DMS53 (cell line): ENCODE measurements at places on chromosomes 11 and 22.
A peak's percentile ranks its signal among the peaks of the same experiment; 100 is the strongest.

- no peak for DNase-seq
Measured at GRCh38 chr11:46243796-46244109, 33.7 kb upstream of the CREB3L1 start.

GRCh38 chr11:60933416-60934123 lies 9.3 kb downstream of the TMEM132A start:
- no peak for DNase-seq

GRCh38 chr11:117792992-117793391 lies 4.0 kb downstream of the DSCAML1 start:
- peak; percentile 30 for DNase-seq

DNA sequence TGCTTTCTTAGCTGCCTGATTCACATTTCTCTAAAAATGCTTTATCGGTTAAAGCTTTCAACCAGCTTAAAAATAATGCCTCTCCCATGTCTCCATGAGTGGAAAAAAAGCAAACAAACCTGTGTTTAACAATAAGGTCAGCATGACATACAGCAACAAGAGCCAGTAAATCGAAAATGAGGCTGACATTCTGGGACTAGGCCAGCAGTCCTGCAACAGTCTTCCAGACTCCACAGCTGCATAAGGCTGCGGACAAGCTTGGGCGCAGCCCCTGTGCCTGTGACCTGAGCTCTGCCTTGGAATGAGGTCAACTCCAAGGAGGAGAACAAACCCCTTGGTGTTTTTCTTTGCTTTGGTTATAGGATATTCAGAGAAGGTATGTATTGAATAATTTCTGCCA lies 95.5 kb downstream of the PGR start:
- peak; percentile 73 for DNase-seq

GRCh38 chr11:15213471-15214231 lies 98.9 kb downstream of the INSC start:
- no peak for DNase-seq

DNA sequence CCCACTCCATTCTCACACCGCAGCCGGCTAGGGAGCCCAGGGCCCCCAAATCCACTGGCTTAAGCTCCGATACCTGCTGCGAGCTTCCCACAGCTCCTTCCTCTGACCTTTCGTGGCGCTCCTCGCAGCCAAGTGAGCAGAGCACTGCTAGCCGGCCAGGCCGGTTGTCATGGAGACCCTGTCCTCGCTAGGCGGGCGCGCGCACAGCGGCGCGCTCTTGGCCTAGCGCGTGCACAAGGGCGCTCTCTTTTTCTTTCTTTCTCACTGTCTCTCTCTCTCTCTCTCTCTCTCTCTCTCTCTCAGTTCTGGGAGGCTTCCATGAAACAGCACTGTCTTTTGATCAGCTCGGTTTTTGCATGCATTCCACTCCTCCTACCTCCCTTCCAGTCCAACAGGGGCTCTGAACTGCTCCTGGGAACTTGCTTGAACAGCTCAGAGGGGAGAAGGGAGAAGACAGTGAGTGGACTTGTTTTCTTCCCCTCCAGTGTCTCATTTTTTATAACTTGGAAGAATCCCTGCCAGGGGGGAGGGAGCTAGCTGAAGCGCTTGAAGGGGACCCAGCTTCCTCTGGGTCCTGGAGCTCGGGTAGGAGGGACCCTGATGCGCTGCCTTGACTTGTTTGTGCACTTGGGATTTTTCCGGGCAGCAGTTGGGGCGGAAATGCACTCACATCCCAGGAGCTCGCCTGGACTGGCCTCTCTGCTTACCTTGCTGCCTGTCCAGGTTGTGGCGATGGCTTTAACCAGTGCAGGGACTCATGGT lies 100.3 kb upstream of the AKIP1 start:
- DNase-seq, result peak; percentile 93

GRCh38 chr11:35387111-35387982 lies 32.0 kb downstream of the SLC1A2 start:
- DNase-seq, result peak; percentile 50

- no peak for DNase-seq
Measured at GRCh38 chr11:44248109-44248508, 61.8 kb downstream of the ALX4 start.

GRCh38 chr11:10716543-10717259 lies 23.1 kb upstream of the IRAG1 start:
- DNase-seq, result no peak
